ENCODE measurements at places on chromosomes 1 and 21. TPM values are rescaled to one million over a fixed set of nuclear protein-coding genes. Genes with fewer than 3 reads are reported as not detected.

KIF17 gene
- 4.6 TPM for total RNA-seq

CRYAA gene
- not detected for total RNA-seq

SNX27 gene
- total RNA-seq, result 40.4 TPM

ILDR2 gene
- total RNA-seq, result 0.29 TPM

RNF223 gene
- total RNA-seq, result not detected

ARHGEF16 gene
- total RNA-seq, result 1.6 TPM

GJA8 gene
- total RNA-seq, result not detected

CCDC185 gene
- not detected for total RNA-seq

ADGRL4 gene
- 81.8 TPM for total RNA-seq

Measured in mesenteric fat pad (tissue), 1 donor.